Psoas muscle (tissue), 8 donors: ENCODE measurements at places on chromosomes 2 and 18. TPM values are rescaled to one million over a fixed set of nuclear protein-coding genes. Genes with fewer than 3 reads are reported as not detected.
A peak's percentile ranks its signal among the peaks of the same experiment; 100 is the strongest.

EML6 gene
- polyA plus RNA-seq, result 2.5 TPM

KLHL41 gene
- 2,979 TPM for polyA plus RNA-seq

CDK5R2 gene
- 0.03 TPM for polyA plus RNA-seq

SCYGR3 gene
- not detected for polyA plus RNA-seq

AGXT gene
- polyA plus RNA-seq, result 0.11 TPM

HNMT gene
- polyA plus RNA-seq, result 5.2 TPM

CCDC102B gene
- polyA plus RNA-seq, result 1.5 TPM

SERPINB4 gene
- polyA plus RNA-seq, result not detected

GRCh38 chr2:190380962-190381412 is 27.2 kb upstream of the MFSD6 start:
- no peak for DNase-seq

DNA sequence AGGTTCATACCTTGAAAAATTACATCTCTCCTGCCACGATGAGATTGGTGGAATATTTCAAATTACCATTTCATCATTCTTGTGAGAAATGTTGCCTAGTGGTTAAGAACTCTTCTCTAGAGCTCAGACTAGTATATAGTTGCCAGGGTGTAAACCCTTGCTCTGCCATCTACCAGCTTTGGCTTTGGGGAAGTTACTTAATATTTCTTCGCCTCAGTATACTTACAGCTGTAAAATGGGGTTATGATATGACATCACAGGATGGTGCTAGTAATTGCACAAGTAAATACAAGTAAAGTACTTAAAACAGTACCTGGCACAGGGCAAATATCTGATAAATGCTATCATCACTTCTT is 1.5 kb downstream of the SPOPL start:
- DNase-seq, result no peak

DNA sequence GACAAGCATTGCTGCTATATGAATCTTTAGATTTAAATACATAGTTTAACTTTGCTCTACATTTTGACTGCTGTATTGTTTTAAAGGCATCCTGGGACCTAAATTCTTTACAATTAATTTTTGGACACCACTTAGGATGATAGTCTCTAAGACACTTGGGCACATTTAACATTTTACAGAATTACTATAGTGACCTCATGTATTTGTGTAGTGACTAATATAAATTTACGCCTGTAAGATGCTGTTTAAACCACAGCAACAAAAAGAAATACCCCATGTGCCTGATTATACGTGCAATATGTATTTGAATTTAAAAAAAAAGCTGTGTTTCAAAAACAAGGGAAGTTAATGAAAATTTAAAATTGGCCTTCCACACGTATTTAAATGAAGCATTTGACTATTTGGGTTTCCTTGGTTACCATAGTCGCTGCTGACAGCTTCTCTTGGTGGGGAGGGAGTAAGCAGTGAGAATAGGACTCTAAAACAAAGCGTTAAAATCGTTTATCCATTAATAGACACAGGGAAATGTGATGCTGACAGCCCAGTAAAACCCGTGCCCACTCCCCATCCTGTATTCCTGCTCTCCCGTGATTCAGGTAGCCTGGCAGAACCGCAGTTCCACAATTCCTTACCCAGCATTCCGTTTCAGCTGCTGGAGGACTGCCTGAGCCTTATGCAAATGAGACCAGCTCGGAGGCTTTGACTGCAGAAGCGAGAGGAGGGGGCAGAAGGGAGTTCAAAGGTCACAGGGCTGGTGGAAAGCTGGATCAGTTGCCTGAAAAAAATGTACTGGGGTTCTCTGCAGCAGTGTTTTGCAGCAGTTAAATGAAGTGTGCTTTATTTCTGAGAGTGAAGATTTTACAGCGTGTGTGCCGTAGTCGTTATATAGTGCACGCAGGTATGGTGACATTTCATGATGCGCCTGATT is 104.3 kb downstream of the CSRNP3 start:
- no peak for DNase-seq

- DNase-seq, result no peak
Measured at GRCh38 chr2:230335461-230335863, 8.5 kb downstream of the SP140L start.

DNA sequence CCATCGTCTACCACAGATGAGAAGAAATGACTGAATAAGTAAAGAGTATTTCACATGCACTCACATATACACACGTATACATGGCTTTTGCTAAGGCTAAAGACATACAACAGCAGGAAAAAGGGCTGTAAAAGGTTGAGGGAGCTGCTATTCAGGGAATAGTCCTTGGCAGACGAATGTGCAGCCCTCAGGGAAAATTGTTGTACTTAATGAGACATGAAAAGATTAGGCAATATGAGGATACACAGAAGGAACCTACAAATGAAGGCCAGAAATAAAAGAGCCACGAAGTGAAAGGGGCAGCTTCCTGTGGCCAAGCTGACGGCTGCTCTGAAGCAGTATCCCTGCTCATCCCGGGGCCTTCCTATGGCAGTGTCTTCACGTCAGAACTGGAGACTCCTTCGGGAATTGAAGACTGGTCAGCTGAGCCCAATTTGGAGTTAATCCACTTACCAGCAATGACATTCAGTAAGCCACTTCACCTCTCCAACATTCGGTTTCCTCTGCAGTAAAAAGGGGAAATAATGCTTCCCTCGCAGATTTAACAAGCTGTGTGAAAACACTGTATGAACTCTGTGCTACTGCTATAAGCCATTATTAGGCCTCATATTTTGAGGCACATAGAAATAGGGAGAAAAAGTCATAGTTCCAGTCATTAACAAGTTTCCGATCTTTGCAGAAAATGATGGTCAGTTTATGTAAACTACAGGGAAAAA is 221.8 kb downstream of the STK39 start:
- no peak for DNase-seq

GRCh38 chr2:235149736-235150135 is 197.9 kb downstream of the SH3BP4 start:
- DNase-seq, result no peak

GRCh38 chr2:239420082-239420481 is 19.3 kb upstream of the HDAC4 start:
- no peak for DNase-seq

DNA sequence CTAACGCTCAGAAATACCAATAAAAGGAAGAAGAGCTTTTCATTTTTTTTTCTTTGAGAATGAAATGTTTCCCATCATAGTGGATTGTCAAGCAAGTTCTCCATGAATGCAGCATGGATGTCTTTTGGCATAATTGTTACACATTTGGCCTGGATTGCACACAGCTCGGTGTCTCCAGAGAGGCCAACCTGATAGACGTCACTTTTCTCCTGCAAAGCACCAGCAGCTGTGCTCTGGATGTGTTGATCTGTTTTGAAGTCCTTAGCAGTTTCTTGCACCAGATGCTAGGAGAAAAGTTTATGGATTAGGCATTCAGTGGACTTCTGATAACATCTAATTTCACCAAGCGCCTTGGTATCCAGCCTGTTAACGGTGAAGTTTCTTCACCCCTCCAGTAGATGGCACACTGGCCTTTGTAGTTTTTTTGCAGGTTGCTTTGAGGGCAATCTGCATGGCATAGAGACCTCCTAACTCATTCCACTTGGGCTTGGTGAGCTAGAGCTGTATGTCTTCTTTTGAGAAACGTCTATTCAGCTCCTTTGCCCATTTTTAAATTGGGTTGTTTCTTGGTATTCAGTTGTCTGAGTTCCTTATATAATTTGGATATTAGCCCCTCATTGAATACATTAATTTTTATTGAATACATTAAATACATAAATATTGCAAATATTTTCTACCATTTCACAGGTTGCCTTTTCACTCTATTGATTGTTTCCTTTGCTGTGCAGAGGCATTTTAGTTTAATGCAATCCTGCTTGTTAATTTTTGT is 59.7 kb downstream of the PTH2R start:
- no peak for DNase-seq

- no peak for DNase-seq
Measured at GRCh38 chr2:36478999-36479398, 119.0 kb downstream of the FEZ2 start.

GRCh38 chr2:232541195-232541960 is 1.9 kb downstream of the CHRNG start:
- DNase-seq, result no peak

GRCh38 chr2:102044967-102045489 is 53.3 kb downstream of the IL1R2 start:
- no peak for DNase-seq

DNA sequence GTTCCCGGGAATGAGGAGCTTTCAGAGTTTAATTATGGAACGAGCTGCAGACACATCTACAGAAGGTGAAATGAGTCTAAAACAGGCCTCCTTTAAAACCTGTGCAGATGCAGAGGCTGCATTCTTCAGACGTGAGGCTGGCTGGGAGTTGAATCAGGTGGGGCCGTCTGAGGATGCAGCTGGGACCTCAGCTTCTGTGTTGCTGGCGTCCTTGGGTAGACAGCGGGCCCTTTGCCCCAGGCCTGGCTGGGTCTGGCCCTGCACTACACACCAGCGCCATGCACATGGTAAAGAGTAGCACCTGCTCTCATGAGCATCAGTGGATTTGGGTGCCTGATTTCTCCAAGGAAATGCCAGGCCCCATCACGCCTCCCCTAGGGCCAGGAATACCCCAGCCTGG is 67.3 kb downstream of the TMEM18 start:
- no peak for DNase-seq

- DNase-seq, result no peak
Measured at GRCh38 chr2:43349904-43350303, 123.5 kb upstream of the ZFP36L2 start.

DNA sequence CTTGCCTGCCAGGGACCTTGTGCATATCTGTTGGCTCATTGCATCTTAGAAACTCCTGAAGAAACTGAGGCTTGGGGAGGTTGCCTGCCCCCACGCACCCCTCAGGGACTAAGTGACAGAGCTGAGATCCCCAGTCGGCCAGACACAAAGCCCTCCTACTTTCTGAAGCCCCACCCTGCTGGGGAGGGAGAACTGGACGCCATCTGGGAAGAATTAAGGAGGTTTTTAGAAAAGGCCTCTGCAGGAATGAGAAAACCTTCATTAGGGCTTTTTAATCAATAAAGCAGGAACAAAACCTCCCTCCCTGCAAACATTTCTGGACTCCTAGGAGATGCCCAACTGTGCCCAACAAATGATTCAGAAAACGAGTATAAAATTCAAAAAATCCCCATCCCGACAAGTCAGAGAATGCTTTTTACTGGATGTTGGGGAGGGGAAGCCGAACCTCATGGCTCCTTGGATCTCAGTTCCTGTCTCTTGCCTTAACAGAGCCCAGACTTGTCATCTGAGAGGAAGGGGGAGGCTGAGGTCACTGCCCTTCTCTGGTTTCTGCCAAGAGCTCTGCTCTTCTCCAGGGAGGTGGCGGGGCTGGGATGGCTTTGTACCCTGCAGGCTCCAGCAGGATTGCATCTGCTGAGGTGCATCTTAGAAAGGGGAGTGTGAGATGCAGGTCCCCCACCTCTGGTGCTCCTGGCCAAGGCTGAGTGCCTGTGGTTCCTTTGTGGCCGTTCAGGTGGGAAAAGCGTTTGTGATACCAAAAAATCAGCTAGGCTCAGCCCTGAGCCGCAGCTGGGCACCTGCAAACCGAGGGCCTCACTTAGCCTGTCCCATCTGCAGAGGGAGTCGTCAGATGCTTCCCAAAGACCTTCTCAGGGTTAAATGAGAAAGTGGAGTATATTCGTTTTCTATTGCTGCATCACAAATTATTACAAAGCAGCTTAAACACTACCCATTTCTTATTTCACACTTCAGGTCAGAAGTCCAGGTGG is 142.4 kb downstream of the ZFP36L2 start:
- peak; percentile 89 for DNase-seq
